ENCODE measurements at places on chromosomes 6 and 20.
A peak's percentile ranks its signal among the peaks of the same experiment; 100 is the strongest.

- DNase-seq = no peak
These were observed 31.4 kb downstream of the ACSS2 start for GRCh38 chr20:34907616-34908469.

- DNase-seq = no peak
These were observed 1.5 kb downstream of the FOXC1 start for GRCh38 chr6:1611322-1611571.

DNA sequence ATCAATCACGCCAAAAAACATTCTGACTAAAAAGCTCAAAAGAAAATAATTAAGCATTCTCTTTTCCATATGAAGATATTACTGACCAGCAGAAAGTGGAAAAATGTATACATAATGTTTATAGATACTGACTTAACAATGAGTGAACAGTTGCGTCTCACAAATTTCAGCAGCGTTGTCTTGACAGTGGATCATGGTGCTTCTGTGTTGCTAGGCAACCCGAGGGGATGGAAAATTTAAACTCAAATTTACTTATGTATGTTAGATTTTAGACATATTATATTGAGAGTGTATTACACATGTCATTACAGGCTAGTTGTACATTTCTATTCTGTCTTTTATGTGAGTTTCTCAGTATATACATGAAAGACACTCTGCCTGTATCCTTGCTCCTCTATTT, 110.2 kb downstream of the LAMA2 start:
- DNase-seq = no peak

DNA sequence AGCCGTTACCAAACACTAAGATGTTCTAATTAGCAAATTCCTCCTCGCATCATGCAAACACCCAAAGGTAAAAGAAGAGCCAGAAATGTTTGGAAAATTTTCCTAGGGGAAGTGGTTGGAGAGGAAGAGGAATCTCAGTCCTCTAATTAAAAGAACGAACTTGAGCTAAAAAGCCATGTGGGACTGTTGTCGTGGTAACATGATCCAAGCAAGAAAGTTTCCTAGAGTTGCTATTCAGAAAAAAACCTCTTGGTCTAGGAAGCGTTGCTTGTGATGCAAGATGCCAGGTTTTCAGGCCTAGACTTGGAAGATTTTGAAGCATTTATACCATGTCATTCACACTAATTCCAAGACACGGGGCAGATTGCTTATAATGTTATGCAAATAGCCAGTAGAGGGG, 106.8 kb upstream of the DOK5 start:
- DNase-seq = no peak

DNA sequence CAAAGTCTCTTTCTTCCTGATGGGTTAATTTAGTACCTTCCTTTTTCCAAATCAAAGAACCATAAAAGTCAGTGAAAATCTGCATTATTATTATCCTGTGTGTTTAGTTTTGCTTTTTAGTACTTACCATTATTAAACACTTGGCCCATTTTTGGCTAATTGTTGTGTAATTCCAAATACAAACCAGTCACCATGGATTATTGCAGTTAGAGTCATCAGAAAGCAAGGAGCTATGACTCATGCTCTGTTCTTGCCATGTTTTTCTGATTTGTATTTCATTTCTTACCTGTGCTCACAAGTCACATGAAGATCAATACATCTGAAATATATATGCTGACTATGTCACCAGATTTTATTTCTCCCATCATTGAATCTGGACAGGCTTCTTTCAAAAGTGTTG, 31.3 kb downstream of the SLC22A3 start:
- no peak for DNase-seq

DNA sequence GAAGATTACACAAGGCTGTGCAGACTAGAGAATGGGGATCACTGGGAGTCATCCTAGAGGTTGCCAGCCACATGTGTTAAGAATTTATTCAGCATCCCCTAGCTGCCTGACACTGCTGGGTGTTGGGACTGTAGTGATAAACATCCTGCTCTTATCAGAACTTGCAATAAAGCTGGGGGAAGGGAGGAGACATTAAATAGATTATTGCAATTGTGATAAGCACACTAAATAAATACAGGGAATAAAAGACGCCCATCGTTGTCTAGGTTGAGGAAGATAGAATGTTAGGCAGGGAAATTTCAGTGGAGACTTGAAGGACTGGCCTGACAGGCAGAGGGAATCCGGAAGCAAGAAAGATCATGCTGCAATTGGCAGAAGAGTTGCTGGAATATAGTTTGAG, 33.2 kb upstream of the TRAM2 start:
- no peak for DNase-seq

- DNase-seq = no peak
These were observed 13.7 kb upstream of the THBD start for GRCh38 chr20:23063168-23063567.

DNA sequence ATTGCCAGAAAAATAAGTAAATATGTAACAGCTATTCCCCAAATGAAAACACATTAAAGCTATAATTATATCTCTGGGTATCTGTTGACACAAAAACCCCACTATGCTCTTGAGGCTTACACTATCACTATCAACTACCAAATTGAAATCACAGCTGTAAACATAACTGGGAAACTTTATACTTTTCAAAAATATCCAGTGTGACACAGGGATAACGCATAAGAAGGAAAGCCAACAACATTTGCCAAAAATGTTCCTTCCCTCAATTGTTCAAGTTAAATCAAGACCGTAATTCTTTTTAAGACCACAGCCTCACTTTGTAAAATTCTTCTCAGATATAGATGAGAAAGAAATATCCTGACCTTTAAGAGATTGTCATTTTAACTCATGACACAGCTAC, 3.1 kb downstream of the ZHX3 start:
- DNase-seq = no peak

DNA sequence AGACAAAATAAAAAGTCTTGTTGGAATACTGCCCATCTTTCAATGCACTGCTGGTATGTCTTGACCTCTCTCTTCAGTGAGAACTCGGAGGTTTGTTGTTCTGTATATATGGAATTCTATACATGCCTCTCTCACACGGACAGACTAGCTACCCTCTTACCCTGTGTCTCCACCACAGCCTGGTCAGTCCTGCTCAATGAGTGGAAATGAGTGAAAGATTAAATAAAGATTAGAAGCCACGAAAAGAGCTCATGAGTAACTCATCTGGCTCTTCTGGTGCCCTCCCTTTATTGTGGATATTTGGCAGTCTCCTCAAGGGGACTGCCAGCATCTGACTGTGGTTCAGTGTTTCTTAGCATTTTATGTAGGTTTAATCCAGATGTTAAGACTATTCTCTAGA, 262.8 kb upstream of the MAP3K7 start:
- DNase-seq = no peak

- DNase-seq = no peak
These were observed 118.8 kb upstream of the FRMD1 start for GRCh38 chr6:168197636-168198301.

- peak; percentile 41 for DNase-seq
These were observed 658.2 kb downstream of the PTPRT start for GRCh38 chr20:42531508-42531961.

- no peak for DNase-seq
These were observed 37.8 kb upstream of the SUMO4 start for GRCh38 chr6:149362289-149362688.

DNA sequence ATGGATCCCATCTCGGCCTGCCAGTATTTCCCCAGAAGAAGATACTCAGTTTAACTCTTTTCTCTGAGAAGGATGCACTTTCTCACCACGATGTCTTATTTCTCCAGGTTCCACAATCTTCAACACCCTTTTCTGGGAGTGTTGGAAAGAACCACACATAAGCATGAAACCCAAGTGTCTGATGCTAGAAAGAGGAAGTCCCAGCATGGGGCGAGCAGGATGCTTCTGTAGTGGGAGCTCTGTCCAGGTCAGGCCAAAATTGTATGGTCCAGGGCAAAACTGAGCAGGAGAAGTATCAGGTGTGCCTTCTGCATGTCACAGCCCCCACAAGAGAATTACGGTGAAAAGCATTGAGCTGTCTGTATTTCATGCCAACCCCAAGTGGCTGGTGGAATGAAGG, 11.0 kb downstream of the TREM1 start:
- no peak for DNase-seq

- peak; percentile 7 for DNase-seq
These were observed 192.0 kb downstream of the PREX1 start for GRCh38 chr20:48635791-48636267.

GRCh38 chr6:84442208-84442607, 214.8 kb upstream of the CEP162 start:
- no peak for DNase-seq

- no peak for DNase-seq
These were observed 6.0 kb upstream of the BEND3 start for GRCh38 chr6:107121266-107121665.

GRCh38 chr20:35953387-35954199, 709 bp downstream of the SCAND1 start:
- DNase-seq = no peak

GRCh38 chr20:19269737-19270340, 57.4 kb downstream of the SLC24A3 start:
- no peak for DNase-seq

GRCh38 chr6:20313960-20314530, 87.6 kb upstream of the E2F3 start:
- DNase-seq = no peak

DNA sequence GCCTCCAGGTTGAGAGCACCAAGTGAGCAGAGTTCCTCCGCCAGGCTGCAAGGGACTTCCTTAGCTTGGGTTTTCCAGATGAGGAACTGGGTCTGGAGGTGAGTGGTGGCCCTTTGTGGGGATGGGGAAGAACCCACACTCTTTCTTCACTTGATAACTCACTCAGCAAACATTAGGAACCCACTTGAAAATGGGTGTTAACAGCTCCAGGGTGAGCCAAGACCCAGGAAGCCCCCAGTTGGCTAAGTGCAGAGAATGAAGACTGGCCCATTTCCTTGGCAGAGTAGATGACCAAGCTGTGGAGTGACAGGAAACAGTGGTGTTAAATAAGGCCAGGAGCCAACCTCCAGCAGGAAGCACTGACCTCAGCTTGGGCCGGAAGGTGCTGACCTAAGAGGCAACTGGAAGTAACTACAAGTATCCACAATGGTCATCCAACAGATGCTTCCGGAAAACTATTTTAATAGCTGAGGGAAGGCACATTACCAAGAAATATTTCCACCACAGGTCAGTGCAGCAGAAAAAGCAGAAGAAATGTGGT, 22.7 kb downstream of the MRPL14 start:
- no peak for DNase-seq

- no peak for DNase-seq
These were observed 100.8 kb downstream of the HIVEP2 start for GRCh38 chr6:142844065-142844755.

- no peak for DNase-seq
These were observed 21.1 kb downstream of the BCL2L1 start for GRCh38 chr20:31701591-31701990.

GRCh38 chr6:17042422-17043147, 59.3 kb upstream of the STMND1 start:
- DNase-seq = no peak

DNA sequence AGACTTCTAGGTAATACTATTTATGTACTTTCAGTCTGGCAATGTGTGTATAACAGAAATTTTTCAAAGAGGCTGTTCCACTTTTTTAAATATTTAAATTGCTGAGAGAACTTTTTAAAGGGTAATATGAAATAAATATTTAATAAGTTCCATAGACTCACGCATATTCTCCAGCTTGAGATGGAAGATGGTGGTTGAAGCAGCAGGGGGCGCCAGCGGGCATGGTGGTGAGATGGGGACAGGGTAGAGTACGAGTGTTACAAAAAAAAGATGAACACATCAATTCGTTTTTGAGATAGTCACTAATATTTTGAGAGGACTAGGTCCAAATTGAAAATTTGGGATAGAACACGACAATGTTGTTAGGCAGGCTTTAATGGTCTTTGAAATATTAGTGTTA, 68.4 kb downstream of the RSPO3 start:
- no peak for DNase-seq

DNA sequence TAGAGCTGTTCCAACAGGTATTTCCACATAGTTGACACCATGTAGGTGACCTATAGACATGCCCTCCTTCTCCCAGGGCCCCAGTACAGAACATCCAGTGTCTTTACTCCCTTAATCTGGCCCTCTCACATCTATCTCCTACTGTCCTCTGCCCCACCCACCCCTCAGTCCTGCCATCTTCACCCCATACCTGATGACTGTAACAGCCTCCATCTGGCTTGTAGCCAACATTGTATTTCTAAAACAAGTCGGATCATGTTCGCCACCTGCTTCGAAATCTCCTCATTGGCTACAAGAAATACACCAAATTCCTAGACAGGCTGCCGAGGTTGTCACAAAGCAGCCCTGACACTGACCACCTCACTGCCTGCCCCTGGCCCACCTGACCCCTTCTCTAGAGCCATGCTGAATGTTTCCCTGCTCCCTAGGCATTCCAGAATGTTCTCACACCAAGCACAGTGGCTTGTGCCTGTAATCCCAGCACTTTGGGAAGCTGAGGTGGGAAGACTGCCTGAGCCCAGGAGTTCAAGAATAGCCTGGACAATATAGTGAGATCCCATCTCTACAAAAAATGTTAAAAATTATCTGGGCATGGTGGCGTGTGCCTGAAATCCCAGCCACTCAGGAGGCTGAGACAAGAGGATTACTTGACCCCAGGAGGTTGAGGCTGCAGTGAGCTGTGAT, 6.0 kb downstream of the ZC3H12D start:
- DNase-seq = no peak

- DNase-seq = no peak
These were observed 7.5 kb upstream of the GGTLC1 start for GRCh38 chr20:23995905-23996666.

GRCh38 chr6:15232836-15233510, 12.9 kb upstream of the JARID2 start:
- DNase-seq = no peak

- DNase-seq = no peak
These were observed at the start of gene COMMD7 for GRCh38 chr20:32743237-32744112. Gene COMMD7, minus strand, starts transcription at chr20:32743467. Its CDS starts 76 bp downstream, at chr20:32743391.

DNA sequence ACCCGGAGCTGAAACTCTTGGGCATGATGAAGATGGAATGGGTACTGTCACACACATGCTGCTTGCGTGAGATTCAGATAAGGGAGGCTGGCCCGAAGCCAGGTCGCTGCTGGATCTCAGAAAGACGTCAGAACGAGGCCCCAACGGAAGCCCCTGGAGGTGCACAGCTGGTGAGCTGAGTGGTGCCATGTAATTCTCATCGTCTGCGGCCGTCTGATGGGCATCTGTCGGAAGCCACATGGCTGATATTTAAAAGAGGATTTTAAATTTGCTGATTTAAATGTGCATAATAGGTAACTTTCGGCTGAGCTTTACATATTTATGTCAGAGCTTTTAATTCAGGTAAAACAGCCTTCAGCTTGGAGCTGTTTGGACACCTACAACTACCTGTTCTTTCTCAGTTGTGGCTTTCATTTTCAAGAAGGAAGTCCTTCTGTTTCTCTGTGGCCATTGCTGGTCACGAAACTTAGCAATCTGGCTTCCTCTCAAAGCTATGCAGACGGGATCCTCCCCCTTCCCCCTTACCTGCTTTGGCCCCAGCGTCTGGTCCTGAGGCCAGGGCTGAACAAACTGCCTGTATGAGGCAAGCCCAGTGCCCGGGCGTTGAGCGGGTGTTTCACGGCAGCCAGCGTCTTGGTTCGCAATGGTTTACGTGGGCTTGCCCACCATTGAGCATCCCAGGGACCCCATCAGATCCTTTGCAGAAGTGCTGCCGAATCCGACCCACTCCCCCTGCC, 9.2 kb downstream of the SLCO4A1 start:
- no peak for DNase-seq
